ENCODE measurements at places on chromosomes 2 and 18.

DNA sequence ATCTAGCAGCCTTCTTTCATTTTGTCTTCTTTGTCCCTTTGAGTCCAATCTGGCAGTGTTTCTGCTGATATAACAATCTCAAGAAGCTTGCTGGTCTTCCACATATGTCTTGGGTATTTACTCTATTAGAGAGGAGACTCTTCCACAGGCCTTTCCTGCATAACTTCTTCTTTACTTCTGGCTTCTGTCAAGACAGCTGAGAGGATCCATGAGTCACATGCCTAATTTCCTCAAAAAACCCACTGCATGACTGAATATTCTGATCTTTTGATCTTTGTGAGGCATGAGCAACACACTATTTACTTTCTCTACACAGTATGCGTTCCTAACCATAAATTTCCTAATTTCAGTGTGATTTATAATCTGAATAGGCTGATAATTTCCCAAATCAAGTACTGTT lies 5.1 kb upstream of the DCC start:
- DNase-seq, result no peak

DNA sequence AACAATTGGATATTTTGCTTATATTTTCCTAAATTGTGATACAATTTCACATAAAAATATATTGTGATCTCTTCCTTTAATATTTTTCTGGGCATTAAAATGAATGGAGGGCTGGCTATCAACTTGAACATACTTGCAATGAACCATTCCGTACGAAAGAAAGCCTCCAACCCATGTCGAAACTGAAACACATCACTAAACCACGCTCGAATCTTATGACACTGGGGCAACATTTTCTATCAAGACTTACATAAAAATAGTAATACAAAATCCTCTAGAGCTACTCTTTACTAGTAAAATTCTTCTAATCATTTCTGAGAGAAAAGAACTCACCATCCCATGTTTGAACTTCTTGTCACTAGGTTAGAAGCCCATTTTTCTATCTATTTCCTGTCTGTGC lies 132.8 kb upstream of the DOK6 start:
- no peak for DNase-seq

DNA sequence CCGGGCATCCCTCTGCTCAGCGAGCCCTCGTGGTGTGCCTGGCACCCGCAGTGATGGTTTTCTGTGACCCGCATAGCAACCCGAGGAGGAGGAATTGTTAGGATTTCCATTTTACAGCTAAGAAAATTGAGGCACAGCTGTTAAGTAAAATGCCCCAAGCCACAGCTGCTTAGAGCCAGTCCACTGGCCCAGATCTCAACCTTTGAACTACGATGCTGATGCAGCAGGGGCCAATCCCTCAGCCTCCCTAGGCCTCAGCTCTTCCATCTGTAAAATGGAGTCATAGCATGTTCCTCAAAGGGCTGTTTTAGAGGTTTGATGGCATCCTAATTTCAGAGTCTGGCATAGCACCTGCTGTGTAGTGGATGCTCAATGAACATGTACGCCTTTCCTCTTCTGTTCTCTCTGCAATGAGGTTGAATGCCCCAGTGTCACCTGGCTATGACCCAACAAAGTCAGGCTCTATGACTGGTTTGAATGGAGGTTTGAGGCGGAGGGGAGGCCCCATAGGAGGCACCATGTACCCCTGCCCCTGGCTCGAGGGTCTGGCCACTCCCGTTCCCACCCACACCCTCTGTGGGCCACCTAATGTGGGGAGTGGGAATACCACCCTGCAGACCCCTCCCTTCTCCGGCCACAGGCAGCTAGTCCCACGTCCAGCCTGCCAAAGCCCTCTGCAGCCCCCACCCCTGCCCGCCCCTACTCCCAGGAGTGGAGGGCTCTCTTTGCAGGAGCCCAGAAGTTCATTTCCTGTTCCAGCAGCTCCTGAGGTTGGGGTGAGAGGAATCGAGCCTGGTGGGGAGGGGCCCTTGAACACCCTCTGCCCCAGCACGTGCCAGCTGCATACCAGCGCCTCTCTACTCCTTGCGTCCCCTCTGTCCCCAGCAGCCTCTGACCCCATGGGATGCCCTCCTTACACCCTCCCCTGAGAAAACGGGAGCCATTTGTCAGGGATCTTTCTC lies 31.0 kb downstream of the INHBB start:
- no peak for DNase-seq

GRCh38 chr2:41847744-41848441 lies 199.9 kb upstream of the PKDCC start:
- DNase-seq, result no peak

- DNase-seq, result no peak
Observed at GRCh38 chr2:48457227-48457626, 72.7 kb upstream of the STON1 start.

DNA sequence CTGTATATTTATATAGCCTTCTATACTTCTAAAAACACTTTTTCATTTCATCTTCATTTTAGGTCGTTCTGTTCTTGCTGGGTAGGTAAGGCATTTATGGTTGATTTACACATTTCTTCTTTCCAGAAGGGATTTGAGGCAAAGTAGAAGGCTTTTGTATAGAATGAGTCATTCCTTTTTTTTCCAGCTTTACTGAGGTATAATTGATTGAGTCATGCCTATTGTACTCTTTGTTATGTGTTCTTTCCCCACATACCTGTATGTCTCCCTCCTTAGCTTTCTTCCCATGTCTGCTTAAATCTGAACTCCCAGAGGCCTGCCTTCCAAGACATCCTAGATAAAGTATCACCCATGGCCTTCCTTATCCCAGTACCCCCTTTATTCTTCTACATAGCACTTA lies 4.8 kb upstream of the CDC42EP3 start:
- no peak for DNase-seq

- DNase-seq, result no peak
Observed at GRCh38 chr18:12819322-12819721, 64.7 kb downstream of the PTPN2 start.

- no peak for DNase-seq
Observed at GRCh38 chr2:11406267-11406957, 59.5 kb downstream of the E2F6 start.

DNA sequence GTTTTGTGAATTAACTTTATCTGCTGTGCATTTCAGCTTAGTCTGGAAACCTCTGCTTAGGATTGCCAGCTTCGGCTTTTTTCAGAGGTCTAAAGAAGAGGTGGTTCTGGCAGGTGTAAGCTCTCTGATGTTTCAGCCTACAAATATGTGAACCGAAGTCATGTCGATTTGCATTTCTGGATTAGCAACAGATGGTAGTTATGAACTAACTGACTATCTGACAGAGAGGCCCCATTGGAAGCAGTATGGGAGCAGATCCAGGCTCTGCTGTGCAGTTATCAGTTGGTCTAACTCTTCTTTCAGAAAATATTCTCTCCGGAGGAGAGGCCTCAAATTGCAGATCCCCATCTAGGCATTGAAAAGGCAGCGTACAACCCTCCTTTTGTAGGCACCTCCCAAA lies 32.7 kb upstream of the SPRED2 start:
- no peak for DNase-seq

DNA sequence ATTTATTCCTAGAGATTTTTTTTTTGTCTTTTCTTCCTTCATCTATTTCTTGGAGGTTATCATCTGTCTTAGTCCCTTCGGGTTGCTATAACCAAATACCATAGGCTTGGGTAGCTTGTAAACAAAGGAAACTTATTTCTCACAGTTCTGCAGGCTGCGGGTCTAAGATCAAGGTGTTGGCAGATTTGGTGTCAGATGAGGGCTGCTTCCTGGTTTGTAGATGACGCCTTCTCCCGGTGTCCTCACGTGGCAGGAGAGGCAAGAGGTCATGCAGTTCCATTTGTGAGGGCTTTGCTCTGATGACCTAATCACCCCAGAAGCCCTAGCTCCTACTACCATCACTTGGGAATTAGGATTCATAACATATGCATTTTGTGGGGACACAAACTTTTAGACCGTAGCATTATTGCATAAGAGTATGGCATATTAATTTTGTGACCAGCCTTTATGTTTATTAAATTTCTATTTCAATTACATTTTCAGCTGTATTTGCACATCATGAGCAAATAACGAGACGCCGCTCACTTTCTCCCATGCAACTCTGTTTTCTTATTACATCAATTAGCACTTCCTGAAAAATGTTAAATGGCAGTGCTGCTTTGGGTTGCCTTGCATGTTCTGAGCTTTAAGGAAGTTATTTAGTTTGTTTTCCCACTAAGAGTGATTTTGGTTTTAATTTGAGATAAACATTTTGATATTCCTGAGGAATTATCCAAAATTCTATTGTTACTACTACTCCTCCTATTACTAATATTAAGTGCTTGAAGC lies 246.4 kb upstream of the HDAC4 start:
- DNase-seq, result no peak

- DNase-seq, result no peak
Observed at GRCh38 chr18:46958209-46958608, 40.8 kb downstream of the KATNAL2 start.

- peak; percentile 61 for DNase-seq
Observed at GRCh38 chr18:12776821-12777471, 74.1 kb downstream of the PSMG2 start.

- DNase-seq, result no peak
Observed at GRCh38 chr18:21900605-21901352, 160.2 kb downstream of the MIB1 start.

DNA sequence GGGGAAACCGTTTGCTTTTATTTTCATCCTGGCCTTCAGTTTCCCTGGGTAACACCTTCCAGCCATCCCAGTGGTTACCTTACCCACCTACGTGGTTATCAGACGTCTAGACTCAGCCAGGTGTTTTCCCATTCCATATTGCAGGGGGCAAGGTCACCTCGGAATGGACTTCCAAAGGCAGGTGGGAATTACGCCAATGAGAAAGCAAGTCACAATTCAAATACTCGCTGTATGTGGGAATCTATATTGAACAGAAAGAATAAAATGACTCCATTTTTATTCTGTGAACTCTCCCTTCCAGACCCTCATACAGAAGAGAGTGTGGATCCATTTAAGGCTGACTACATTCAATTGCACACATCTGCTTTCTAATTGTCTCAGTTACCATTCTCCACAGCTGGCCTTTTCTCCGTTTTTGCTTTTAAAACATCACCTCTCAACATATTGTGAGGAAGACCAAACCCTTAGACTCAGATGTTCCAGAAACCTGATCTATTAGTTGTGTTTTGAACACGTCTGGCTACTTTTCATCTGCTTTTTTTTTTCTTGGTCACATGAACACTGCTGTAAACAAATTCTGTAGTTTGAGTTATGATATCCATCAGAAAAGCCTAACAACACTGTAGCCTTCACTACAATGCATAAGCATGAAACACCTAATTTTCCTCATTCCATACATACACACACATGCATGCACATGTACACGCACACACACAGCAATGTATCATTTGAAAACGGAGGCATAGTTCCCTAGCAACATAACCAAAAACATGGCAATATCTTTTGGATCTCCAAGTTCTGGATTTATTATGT lies 59.8 kb downstream of the BCL2 start:
- no peak for DNase-seq

DNA sequence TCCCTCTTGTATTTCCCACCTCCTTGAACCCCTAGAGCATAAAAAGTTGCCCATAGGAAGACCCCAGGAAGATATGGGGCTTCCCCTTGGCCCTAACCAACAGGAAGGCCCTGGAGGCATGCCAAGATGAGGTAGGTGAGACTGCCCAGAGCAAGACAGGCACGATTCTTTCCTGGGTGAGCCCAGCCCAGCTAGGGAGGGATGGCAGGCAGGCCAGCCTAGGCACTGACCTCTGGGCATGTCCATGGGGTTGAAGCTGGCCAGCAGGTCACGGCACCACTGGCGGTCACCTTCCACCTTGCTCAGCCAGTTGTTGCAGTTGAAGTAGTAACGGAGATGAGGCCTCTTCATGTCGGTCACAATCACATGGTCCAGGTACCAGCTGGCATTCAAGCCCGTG lies 17.6 kb downstream of the LOXHD1 start:
- DNase-seq, result peak; percentile 28

DNA sequence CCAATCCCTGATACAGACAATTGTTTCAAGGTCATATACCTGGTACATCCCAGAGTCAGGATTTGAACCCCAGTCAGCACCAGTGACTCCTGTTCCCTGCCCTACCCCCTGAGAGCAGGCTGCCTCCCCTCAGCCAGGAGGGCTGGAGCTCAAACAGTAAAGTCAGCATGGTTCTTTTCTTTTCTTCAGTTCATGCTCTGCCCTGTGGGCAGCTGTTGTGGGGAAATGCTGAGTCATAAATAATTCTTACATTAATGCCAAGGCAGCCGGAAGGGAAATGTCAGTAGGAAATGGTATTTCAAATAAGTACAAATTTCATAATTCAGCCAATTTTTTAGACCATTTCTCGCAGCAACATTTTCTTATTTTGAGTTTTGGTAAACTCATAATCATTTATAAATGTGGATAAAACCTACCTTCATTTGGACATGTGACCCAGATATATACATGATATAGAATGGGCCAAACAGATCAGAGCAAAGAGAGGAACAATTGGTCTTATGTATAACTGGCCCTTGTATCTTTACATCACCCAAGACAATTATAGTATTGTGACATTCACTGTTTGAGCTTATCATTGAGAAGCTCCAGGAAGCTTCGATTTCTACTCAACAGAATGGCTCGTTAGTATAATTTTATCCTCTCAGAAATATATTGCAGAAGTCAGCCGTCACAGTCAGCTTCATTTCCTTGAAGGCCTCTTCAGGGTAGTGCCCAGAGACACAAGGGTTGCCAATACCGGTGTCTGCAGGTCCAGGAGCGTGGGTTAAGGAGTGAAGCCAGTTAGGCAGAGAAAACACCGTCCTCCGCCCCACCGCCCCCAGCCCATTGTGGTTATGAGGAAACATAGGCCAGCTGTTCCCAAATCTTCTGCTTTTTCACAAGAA lies 28.0 kb upstream of the SCYGR1 start:
- DNase-seq, result no peak

DNA sequence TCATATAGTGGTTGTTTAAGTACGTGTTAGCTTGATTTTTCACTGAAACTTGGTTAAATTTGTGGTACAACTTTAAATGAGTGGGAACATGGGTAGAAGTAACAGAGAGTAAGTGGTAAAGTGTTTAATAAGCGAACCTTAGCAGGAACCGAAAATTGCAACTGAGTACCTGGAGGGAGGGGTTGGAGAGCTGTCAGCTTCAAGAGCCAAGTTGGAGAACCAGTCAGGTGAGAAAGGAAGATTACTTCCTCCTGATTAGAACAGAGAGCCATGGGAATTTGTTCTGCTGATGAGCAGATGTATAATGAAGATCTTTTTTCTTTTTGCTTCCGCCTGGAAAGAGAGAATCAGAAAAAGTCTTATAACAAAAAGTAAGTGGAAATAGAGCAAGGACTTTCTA lies 158.4 kb upstream of the CDH7 start:
- no peak for DNase-seq

DNA sequence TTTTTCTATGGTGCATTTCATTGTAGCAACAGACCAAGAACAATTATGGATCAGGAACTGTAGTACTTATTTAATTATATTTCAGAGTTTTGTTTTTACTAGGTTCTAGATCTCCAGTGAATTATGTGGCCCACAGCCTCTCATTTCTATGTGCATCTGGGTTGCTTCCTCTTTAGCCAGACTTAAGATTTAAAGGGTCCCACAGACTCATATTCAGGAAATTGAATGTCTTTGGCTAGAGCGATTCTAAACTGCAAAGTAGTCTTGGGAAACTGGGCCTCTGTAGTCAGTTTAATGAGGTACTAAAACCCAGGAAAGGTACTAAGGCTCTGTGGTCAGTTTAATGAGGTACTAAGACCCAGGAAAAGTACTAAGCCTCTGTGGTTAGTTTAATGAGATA lies 94.4 kb downstream of the LYPD6B start:
- no peak for DNase-seq

Data from left forelimb (tissue), 1 donor.